Activated T-cell treated with anti-CD3 and anti-CD28 coated beads, Interleukin-2, amount 50 U/mL, for 72 hours (primary cell): ENCODE measurements at places on chromosomes 2 and 18.

GRCh38 chr2:82964341-82964740 is 1494.7 kb downstream of the SUCLG1 start:
- DNase-seq = no peak

DNA sequence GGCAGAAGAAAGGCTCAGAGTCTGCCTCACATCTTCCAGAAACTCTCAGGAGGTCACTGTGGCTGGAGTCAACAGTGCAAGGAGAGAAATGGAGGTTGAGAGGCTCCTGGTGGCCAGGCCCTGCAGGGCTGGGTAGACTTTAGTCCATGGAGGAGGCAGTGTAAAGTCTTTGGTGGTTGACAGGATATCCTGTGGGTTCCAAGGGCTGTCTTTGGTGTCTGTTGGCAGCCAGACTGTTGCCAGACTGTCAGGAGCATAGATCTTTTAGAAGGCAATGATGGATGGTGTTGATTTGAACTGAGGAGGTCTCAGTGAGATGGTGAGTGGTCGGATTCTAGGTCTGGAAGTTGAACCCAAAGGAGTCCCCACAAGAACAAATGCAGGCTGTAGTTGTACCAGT is 45.0 kb upstream of the SKOR2 start:
- DNase-seq = no peak

DNA sequence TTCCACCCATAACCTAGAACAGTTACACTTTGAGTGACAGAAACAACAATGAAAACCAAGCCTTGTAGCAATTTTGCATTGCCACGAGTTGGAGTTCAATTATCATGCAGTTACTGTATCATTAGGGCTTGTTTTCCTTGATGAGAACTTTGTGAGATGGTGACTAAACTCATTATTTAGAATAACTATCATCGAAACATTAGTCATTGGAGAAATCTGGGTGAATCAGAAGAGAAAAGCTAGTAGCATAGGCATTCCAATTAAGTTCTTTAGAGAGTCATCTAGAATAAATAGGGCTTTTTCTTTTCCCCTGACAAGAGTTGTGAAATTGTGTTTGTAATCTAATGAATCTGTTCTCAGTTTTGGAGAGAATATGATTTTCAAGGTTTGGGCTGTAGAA is 122.8 kb upstream of the DOCK10 start:
- no peak for DNase-seq

GRCh38 chr2:205689820-205690219 is 7.5 kb downstream of the NRP2 start:
- no peak for DNase-seq

DNA sequence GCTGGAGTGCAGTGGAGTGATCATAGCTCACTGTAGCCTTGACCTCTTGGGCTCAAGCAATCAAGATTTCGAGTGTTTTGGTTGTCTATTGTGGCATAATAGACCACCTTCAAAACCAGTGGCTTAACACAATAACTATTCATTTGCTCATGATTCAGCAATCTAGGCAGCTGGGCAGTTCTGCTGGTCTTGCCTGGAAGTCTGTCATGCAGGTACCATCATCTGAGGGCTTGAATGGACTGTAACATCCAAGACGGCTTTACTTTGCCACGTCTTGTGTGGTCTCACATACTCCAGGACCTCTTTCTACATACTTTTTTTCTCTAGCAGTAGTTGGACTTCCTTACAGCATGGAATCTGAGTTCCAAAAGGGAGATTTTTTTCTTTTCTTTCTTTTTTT is 13.2 kb upstream of the ANKRD29 start:
- DNase-seq = no peak

GRCh38 chr18:76259096-76259495 is 235.9 kb downstream of the ZNF516 start:
- no peak for DNase-seq

DNA sequence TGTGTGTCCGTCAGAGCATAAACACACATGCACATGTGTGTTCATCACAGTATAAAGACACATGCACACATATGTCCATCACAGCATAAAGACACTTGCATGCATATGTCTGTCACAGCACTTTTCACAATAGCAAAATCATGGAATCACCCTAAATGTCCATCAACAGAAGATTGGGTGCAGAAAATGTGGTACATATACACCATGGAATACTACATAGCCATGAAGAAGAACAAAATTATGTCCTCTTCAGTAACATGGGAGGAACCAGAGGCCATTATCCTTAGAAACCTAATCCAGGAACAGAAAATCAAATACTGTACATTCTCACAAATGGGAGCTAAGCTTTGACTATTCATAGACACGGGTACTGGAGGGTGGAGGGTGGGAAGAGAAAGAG is 732.2 kb downstream of the GALR1 start:
- no peak for DNase-seq

- DNase-seq = no peak
These were observed 30.1 kb downstream of the MBP start for GRCh38 chr18:77102259-77103040.

DNA sequence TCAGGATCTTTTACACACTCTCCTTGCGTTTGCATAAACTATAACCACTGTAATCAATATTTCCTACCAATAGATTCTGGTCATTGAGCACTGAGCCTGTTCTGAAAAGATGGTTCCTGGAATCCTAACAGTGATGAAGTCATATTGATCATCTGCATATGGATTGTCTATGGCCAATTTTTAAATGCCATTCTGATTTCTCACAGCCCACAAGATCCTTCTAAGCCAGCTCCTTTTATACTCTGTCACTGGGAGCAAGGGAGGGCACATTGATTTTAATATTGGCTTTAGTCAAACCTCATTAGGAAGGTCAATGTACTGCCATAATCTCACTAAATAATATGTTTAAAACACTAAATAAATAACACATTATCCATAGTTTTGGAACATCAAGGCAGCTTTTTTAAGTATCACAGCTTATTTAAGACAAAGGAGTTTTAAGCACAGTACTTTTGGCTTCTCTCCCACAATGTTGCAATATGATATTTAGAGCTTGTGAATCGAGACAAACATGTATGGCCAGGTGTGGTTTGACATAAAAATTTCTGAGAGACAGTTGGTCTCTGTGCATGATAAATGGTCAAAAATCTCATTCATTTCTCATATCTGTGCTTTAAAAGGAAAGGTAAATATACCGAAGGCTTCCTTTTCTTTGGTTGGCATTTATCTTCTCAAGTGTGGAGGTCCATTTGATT is 267.3 kb downstream of the MTX2 start:
- no peak for DNase-seq

- no peak for DNase-seq
These were observed 1.6 kb downstream of the CELF4 start for GRCh38 chr18:37563931-37564392.

DNA sequence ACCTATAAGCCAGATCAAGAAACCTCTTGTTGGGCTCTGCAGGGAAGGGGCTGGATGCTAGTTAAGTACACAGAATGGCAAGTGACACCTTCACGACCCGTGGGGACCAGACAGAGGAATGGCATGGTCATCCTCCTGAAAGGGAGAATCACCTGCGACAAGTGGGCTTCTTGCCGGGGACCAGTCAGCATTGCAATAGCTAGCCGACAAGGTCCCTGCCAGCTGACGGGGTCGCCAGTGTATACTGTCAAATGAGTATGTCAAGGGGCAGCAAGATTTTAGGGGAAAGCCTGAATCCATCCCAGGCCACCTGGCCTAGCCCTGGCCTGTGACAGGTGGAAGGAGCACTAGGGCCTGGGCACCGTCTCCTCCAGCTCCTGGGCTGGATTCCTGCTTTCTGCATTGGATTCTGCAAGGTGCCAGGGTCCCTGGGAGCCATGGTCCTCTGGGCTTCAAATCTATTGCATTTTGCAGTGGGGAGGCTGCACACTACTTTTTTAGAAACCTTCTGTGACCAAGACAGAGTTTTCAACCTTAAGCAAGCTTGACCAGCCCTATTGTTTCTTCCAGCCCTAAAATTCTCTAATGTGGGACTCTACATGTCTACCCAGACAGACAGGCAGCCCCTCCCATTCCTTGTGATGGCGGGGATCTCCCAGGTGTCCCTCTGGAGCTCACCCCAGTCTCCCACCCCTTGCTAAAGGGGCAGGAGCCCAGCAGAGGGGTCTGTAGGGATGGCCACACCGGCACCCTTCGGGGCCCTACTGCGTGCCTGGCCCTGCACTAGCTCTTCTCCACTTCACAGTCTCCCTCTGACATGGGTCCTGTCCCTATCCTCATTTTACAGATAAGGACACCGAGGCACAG is 178.5 kb downstream of the GLI2 start:
- no peak for DNase-seq

GRCh38 chr2:63665091-63665490 is 76.3 kb downstream of the MDH1 start:
- no peak for DNase-seq

GRCh38 chr2:65353927-65354326 is 78.5 kb downstream of the SPRED2 start:
- DNase-seq = no peak

- DNase-seq = no peak
These were observed 41.4 kb downstream of the BMP10 start for GRCh38 chr2:68829749-68830148.

- DNase-seq = no peak
These were observed 62.3 kb upstream of the ACYP2 start for GRCh38 chr2:54052825-54053718.

GRCh38 chr2:238706163-238706562 is 141.7 kb upstream of the TWIST2 start:
- DNase-seq = no peak

GRCh38 chr18:31736630-31737029 is 24.1 kb downstream of the SLC25A52 start:
- no peak for DNase-seq

- DNase-seq = no peak
These were observed 61.2 kb upstream of the SLC39A10 start for GRCh38 chr2:195595825-195596224.

DNA sequence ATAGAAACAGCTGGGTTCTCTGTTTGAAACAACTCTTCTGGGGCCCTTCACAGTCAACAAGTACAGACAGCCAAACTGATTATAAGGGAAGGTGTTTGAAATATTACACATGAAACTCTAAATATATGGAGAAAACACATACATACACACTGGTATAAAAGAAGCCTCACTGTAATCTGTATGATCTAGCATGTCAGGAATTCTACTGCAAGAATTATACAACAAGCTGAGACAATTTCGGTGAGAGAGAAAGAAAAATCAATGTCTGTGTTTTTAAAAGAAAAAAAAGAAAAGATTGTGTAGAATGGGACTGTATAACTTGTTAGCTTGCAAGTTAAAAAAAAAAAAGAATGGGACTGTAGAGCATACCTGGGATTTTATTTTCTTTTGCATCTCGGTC is 26.3 kb downstream of the IRS1 start:
- DNase-seq = no peak

DNA sequence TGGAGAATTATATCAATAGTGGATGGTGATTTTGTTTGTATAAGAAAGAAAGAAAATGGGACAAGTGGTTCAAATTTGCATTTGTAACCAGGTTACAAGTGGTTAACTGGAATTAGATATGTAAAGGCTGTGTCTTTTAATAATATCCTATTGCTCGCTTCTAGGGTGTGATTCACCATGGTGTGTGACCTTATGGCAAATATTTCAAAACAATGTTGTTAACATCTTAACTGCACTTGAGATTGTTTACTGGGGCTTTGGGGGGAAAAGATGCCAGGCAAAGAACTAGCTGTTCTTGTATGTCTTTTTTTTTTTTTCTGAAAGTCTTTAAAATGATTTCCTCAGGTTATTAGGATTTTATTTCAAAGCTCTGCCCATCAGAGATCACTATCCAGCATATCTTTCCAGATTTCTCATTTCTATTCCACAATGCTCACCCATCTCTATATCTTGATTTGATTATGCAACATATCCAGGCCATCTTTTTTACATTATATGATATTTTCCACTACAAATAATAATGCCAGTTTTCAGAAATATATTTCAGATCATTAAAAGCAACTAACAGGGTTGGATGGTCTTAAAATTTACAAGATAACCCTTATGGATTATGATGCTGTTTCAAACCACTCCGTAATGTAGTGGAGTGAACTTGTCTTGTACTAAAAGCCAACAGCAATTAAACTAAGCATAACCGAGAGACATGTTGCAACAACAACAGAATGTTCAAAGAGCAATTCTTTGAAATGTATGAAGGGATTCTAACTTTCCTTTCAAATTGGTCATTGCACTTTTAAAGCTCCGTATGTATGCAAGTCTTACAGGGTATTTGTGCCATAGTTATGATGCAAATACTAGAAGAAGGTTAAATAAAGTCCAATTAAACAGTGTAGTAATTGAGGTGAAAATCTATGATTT is 341.5 kb upstream of the ETAA1 start:
- DNase-seq = no peak

- no peak for DNase-seq
These were observed 99.8 kb upstream of the PELI1 start for GRCh38 chr2:64244037-64244416.

DNA sequence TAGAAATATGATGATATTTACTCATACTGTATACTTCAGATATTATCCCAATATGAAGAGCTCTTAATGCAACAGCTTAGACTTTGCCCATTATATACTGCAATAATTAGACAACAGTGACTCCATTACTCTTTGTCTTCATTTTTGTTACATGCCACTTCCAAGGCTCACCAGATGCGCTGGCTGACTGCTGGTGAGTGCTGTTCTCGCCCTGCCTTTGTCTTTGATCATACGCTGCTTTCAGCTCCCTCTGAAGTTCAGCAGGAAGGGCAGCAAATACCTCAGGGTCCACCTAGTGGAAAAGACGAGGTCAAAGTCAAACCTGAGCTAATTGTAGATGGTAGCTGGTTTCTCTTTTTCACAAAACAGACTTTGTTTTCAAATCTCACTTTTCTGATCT is 66.3 kb downstream of the EIF5B start:
- DNase-seq = no peak

DNA sequence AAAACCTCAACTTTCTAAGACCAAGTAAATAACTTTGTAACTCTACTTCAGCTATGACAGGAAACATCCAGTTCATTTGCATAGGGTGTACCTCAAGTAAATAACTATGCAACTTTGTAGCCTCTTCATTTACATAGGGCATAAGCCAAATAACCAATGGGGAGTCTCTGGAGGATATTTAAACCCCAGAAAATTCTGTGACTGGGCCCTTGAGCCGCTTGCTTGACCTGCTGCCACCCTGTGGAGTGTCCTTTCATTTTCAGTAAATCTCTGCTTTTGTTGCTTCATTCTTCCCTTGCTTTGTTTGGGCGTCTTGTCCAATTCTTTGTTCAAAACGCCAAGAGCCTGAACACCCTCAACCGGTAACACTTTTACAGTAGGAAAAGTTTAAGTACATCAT is 1112.7 kb upstream of the NRXN1 start:
- DNase-seq = no peak

GRCh38 chr2:128350736-128351135 is 32.1 kb upstream of the HS6ST1 start:
- DNase-seq = no peak

DNA sequence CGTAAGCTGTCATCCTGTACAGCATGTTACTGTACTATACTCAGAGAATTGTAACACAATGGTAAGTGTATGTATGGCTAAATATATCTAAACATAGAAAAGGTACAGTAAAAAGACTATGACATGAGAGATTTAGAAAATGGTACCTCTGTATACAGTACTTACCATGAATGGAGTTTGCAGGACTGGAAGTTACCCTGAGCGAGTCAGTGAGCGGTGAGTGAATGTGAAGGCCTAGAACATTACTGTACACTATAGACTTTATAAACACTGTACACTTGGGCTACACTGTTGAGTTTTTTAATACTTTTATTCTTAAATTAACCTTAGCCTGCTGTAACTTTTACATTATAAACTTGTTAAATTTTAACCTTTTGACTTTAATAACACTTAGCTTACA is 1.5 kb downstream of the DDX18 start:
- DNase-seq = no peak
